Stomach (tissue), 19 donors: ENCODE measurements at places on chromosomes 11 and 22. TPM values are rescaled to one million over a fixed set of nuclear protein-coding genes. Genes with fewer than 3 reads are reported as not detected.

- no peaks in the 10 kb centered on the region for H3K27me3 ChIP-seq
- no peak overlapping the region for H3K27ac ChIP-seq
- H3K36me3 ChIP-seq = no peaks in the 10 kb centered on the region
- no peak for DNase-seq
- no peak overlapping the region for H3K4me3 ChIP-seq
- H3K4me1 ChIP-seq = no peaks in the 10 kb centered on the region
Measured at GRCh38 chr11:41382927-41383326, 76.5 kb downstream of the LRRC4C start.

SLC16A8 gene
- not detected for total RNA-seq

DNA sequence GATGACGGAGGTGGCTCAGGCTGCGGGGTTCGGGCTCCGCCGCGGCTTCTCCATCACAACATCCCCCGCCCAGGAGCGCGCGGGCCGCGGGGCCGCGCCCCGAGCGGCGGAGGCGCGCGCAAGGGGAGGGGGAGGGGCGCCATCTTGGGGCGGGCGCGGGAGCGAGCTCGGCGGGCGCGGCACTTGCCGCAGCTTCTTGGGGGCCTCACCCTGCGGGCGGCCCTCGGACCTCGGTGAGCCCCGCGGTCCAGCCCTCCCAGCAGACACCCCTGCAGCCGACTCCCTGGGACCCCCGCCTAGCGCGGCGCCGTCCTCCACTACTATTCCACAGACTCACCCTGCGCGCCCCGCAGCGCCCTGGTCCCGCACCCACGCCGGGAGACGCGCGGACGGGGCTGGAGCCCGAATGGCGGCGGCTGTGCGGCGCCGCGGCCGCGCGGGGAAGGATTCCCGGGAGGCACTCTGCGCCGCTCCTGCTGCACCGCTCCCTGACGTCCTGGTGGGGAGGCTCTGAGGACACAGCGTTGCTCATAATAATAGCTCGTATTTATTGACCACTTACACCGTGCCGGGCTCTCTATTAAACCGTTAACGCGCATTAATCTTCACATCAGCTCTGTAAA, at the start of gene APBB1:
Gene APBB1 (minus strand): TSS at position 86 of the 623 bp plus-strand sequence. CDS start 7,747 bp downstream, outside the sequence.
- H3K4me1 ChIP-seq = peaks cover 29% of the 10 kb centered on the region
- DNase-seq = peak; percentile 67
- peaks cover 4% of the 10 kb centered on the region for H3K27me3 ChIP-seq
- H3K4me3 ChIP-seq = peak within 1 kb of the TSS; percentile 90
- H3K27ac ChIP-seq = peak within 1 kb of the TSS; percentile 88

DNA sequence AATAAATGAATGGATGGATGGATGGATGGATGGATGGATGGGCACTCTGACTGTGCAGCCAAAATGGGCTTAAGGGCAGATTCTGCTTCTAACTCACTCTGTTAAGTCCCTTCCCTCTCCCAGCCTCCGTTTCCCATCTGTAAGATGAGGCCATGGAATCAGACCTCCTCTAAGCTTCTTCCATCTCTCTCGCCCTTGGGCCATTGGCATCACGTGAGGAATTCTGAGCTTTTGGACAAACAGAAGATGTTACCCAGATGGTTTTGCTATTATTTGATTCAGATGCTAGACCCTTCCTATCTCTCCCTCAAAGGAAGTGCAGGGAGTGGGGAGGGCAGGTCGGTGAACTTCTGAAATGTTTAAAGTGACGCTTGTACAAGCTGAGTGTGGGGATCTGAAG, 4.0 kb upstream of the CYTH4 start:
- no peaks in the 10 kb centered on the region for H3K36me3 ChIP-seq
- no peak for DNase-seq
- no peak overlapping the region for H3K27ac ChIP-seq
- no peaks in the 10 kb centered on the region for H3K4me1 ChIP-seq
- H3K27me3 ChIP-seq = peaks cover 12% of the 10 kb centered on the region

- H3K36me3 ChIP-seq = no peaks in the 10 kb centered on the region
- no peak overlapping the region for H3K4me3 ChIP-seq
- H3K27me3 ChIP-seq = no peaks in the 10 kb centered on the region
- no peak overlapping the region for H3K27ac ChIP-seq
- peak; percentile 52 for DNase-seq
Measured at GRCh38 chr11:18802381-18803257, 11.0 kb upstream of the PTPN5 start.

KDM4E gene
- not detected for total RNA-seq

- no peak for DNase-seq
- peaks cover 14% of the 10 kb centered on the region for H3K4me1 ChIP-seq
- peak within 1 kb of the TSS; percentile 60 for H3K4me3 ChIP-seq
Measured at GRCh38 chr22:44024288-44024921, at the start of gene PARVB. Gene PARVB (plus strand): TSS chr22:44024302. CDS start chr22:44024340, 38 bp downstream.

MSANTD4 gene
- total RNA-seq = 7.5 TPM
